Hepatocyte (in vitro differentiated cells): ENCODE measurements at places on chromosomes 11 and 22. TPM values are rescaled to one million over a fixed set of nuclear protein-coding genes. Genes with fewer than 3 reads are reported as not detected.

- H3K4me3 ChIP-seq = no peak overlapping the region
- peak overlapping the region; percentile 21 for H3K27ac ChIP-seq
- DNase-seq = no peak
- peaks cover 19% of the 10 kb centered on the region for H3K4me1 ChIP-seq
These were observed 3.7 kb downstream of the RPS3 start for GRCh38 chr11:75403037-75403436.

GRCh38 chr22:48424661-48425060 lies 1403.0 kb downstream of the BRD1 start:
- no peak for DNase-seq
- H3K36me3 ChIP-seq = no peaks in the 10 kb centered on the region
- H3K27me3 ChIP-seq = no peaks in the 10 kb centered on the region

DNA sequence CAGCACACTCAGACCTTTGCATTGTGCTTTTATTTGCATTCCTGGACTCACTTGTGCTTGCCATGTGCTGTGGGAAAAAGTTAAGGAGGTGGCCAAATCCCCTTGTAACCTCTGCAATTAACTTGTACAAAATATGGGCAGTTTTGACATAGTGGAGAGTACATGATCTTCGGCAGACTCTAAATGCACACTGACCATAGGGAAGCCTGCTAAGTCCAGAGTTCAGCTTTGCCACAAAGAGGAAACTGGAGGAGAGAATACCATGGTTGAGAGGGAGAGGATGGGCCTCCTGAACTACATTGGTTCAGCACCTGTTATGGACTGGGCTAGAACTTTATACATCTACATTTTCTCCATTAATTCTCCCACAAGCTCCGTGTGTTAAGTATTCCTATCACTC lies 37.6 kb upstream of the CEP295 start:
- no peaks in the 10 kb centered on the region for H3K27me3 ChIP-seq
- peak overlapping the region; percentile 49 for H3K27ac ChIP-seq
- no peak for DNase-seq
- H3K36me3 ChIP-seq = no peaks in the 10 kb centered on the region

Gene C2CD3
- total RNA-seq = 15.4 and 16.3 TPM in 2 replicates
